CD4-positive, alpha-beta T cell treated with Interleukin-4 for 1 hour (primary cell): ENCODE measurements at places on chromosomes 12 and 14.
A peak's percentile ranks its signal among the peaks of the same experiment; 100 is the strongest.

DNA sequence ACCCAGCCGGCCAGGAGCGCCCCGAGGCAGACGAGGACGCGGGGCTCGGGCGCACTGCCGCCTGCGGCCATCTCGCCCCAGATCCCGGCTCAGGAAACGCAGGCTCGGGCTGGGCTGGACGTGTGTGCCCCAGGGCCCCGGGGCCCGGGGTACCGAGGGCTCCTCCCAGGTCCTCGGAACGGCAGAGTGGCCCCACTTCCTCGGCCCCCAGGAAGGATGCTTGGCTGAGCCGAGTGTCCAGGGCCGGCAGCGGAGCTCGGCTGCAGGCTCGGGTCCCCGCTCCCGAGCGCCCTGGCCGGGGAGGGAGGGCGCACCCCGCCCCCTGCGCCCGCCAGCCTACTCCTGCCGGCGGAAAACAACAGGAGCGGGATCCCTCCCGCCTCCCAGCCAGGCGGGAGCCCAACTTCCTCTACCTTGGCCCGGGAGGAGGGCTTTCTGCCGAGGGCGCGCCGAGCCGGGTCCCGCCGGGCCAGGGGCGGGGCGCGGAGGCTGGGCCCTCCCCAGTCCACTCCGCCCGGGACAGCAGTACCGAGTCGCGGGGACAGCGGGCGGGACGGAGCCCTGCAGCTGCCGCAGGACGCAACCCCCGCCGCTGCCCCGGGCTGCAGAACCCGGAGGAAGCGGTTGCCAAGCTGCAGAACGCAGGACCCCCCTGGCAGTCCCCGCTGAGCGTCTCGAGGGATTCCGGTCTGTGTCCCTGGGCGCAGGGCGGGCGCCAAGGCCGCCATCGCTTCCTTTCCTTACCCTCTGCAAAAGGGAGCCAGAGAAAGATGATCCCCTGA lies at the start of gene VSIG10:
VSIG10 (minus strand) TSS at position 411 of the 782 bp plus-strand sequence; CDS start at position 71, 340 bp downstream.
- peak; percentile 3 for DNase-seq

DNA sequence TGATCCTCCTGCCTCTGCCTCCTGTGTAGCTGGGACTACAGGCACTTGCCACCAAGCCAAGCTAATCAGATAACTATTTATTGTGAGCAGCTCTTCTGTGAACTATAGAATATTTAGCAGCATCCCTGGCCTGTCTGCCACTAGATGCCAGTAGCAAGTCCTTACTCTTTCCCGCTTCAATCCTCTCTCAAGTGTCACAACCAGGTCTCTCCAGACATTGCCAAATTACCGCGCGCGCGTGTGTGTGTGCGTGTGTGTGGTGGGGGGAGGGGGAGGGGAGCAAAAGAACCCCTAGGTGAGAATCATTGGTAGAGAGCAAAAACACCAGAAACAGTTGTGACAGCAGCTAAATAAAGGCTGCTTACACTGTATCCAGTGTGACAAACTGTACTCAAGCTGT lies 49.9 kb downstream of the PPP2R5E start:
- DNase-seq = no peak

DNA sequence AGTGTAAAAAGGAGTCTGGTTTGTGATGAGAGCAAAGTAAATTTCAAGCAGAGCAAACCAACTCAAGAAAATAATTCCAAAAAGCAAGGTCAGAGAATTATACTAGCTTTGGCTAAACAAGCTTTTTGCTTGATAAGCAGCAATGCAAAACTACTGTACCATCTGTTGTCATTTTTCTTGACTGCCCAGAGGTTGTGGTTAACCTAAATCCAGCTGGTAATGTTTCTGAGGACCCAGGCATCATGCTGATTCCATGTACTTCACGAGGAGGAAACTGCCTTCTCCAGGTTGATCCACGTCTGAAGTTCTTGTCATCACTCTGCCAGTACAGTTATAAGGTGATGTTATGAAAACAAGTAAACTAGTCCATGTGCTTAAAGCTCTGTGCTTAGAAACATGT lies 185.2 kb downstream of the ACSS3 start:
- no peak for DNase-seq

GRCh38 chr14:61475316-61475715 lies 153.9 kb downstream of the PRKCH start:
- peak; percentile 39 for DNase-seq

DNA sequence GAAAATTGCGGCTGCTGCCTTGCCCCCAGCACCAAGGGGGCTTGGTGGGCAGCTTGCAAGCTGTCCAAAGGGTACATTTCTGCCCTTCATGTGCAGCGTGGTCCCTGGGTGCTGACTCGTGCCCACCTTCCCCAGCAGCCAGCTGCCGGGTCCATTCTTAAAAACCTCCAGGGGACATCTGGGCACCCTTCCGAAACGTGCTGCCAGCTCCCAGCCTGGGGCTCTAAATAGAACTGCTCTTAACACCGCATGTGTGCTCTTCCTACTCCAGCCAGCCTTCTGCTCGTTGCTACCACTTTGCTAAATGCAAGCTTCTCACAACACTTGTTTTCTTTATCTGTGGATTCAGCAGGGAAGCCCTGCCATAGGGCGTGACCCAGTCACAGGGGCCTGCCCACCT lies 66.0 kb downstream of the RIMBP2 start:
- no peak for DNase-seq

DNA sequence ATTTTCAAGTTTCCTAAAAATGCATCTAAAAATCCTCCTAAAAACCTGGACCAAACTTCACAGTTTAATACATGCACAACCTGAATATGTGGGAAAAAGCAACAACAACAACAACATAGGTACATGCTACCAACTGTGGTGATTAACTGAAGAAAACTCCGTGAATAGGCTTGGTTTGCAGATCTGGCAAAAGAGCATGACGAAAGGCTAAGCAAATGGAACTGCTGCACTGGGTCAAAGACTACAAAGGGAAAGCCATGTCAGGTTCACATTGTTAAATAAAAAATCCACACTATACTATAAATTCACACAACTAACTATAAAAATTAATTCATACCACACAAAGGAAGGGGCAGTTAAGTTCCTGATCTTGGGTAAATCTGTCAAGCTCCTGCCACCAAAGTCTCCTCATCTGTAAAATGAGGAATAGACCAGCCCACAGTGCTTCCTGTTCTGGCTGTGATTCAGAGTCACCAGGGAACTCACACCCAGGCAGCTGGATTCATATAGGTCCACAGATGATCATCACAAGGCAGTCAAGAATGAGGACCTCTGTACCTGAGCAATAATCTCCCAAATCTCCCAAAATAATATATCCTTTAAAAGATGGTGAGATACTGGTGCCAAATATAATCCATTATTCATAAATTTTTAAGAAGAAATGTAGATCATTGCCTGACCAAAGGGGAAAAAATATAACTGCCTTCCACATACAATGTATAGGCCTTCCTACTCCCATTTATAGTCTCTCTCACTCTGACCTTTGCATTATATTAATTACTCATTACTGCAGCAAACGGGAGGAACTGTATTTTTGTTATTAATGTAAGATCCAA lies 7.0 kb downstream of the CORO1C start:
- DNase-seq = peak; percentile 16

- DNase-seq = no peak
Observed at GRCh38 chr12:39993268-39993667, 112.6 kb downstream of the SLC2A13 start.

GRCh38 chr12:56389412-56389811 lies 26.8 kb upstream of the APOF start:
- no peak for DNase-seq

DNA sequence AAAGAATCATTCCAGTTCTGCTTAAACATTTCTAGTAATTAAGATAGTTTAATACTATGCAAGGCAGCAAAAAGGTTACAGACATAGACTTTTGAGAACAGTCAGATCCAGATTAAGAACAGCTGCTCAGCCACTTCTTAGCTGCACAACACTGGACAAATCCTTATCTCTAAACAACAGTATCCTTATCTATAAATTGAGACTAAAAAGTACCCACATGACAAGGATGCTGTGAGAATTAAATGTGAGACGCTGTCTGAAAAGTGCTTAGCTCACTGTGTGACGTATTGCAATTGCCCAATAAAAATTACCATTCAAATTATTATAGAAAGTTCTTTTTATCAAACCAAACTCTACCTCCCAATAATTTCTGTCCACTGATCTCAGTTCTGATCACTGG lies 35.5 kb downstream of the BORCS5 start:
- no peak for DNase-seq

DNA sequence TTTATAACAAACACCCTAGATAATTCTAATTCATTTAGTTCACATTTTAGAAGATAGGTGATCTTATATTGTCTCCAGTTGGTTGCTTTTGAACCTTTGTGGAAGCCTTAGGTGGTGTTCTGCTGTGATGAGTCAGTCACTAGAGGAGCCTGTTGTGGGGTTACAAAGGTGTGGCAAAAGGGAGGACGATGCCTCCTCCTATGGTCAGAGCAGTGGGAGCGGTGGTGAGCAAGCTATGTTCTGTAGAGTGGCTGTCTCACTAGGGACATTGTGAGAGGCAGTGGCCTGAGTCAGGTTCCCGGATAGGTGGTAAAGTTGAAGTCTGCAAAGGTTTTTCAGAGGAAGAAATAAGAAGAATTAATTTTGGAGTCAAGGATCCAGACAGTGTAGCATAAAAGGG lies 71.6 kb upstream of the USP44 start:
- no peak for DNase-seq

DNA sequence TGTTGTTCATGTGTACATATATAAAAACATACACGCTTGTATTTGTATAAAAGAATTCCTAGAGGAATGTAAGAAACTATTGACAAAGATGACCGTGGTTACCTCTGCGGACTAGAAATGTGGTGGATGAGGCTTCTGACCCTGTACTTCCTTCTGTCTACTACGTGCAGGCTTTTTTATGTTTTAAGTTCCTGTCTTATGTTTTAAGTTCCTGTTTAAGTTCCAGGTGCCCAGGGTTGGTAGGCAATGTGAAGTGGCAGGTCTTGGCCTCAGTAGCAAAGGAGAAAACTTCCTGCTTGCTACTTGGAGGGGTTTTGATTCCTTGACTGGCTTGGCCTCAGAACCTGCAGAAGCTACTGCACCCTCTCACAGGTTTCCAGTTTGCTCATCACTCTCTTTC lies 11.6 kb downstream of the POMT2 start:
- DNase-seq = no peak

GRCh38 chr14:88089445-88089844 lies 84.5 kb downstream of the GPR65 start:
- no peak for DNase-seq

DNA sequence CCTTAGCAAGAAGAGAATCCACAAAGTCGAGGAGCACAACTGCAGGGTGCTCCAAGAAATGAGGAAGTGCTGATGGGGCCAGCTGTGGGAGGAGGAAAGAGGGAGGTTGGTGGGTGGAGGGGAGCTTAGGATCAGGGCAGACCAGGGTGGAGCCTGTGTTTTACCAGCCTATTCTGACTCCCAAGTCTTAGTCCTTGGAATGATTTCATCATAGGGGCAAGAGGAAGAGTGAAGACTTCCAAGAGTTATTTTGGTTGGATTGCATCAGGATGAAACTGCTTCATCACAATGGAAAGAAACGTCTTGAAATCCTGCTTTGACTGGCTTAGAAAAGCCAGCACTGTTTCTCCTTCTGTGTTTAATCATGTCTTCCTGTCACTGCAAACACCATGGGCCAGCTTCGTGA lies 194.0 kb downstream of the DPF3 start:
- no peak for DNase-seq

- no peak for DNase-seq
Observed at GRCh38 chr12:75859868-75860267, 171.7 kb downstream of the PHLDA1 start.

GRCh38 chr14:99512110-99512449 lies 30.9 kb downstream of the CCNK start:
- DNase-seq = no peak

DNA sequence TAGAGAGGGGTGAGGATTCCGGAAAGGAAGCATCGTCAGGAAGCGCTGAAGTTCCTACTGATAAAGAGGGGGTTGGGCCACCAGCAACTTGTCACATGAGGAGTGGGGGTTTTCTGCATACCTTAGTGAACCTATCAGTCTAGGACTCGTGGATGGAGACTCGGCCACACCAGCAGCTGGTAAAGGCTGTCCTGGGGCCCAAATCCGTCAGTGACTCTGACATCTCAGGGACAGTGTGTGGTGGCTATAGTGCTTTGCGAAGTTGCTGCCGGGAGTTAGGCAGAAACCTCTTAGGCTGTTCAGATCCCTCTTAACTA lies 16.4 kb downstream of the RNASE2 start:
- no peak for DNase-seq

DNA sequence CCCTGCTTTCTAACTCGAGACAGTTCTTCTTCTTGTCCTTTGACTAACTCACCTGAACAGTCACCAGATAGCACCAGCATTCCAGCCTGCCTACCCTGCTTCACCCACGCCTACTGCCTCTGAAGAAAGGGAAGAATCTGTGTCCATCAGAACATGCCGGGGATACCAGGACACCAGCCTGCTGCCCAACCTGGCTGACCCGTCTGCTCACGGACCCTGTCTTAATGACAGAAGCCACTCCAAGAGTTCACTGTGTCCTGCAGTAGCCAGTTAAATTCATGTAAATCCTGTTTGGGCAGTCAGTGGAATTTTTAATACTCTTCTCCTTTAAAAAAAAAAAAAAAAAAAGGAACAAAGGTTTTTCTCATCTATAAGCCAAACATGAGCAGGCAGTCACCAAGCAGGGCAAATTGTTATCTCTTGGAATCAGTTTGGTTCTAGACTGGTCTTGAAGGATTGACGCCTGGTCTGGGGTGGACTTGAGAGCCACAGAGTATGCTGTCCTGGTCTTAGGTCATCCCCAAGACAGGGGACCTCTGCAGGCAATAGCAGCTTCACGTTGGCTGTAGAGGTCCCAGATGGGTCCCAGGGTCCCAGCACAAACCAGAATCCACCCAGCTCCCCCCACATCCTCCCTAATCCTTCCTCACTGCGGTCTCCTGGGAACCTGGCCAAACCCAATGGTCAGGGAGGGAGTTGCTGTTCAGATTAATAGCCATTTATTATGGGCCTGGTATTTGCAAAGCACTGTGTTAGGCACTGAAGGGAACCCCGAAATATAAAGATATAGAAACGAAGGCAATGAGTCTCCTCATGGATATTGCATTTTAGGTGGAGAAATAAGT lies 181.1 kb upstream of the HIF1A start:
- DNase-seq = no peak

- no peak for DNase-seq
Observed at GRCh38 chr12:105171691-105172436, 64.1 kb downstream of the APPL2 start.

GRCh38 chr12:39605996-39606395 lies 13.6 kb downstream of the ABCD2 start:
- DNase-seq = no peak

DNA sequence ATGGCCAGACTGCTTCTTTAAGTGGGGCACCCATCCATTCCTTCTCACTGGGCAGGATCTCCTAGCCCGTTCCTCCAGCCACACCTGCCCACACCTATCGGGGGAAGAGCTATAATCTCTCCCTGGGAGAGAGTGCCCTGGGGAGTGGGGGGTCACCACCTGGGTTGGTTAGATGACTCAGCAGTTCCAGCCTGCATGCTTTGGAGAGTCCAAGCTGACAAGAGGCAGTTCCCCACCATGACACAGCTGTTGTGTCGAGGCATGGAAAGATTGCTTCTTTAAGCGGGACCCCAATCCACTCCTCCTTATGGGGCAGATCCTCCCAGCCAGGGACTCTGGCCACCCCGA lies 52.6 kb upstream of the PPFIA2 start:
- DNase-seq = no peak

GRCh38 chr14:95993768-95994592 lies 45.2 kb upstream of the C14orf132 start:
- peak; percentile 37 for DNase-seq
